Type B pancreatic cell (in vitro differentiated cells): ENCODE measurements at places on chromosomes 6 and 20. TPM values are rescaled to one million over a fixed set of nuclear protein-coding genes. Genes with fewer than 3 reads are reported as not detected.

DNA sequence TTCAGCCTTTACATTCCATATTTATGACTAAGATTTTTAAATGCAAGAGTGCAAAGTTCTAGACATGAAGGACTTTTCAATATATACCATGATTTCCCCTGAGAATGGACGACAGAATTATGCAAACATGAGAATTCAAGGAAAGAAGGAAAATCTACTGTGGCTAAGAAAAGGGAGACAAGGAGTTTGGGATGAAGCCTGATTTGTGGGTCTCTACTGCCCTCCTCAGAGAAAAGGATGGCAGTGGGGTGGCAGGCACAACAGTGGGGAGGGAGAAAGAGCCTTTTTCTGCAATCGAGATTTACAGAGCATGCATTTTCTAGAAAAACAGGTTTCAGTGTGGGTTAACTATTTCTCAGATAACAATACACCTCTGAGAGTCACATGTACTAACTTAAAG lies 466.9 kb upstream of the NRSN1 start:
- no peak overlapping the region for H3K27ac ChIP-seq
- no peaks in the 10 kb centered on the region for H3K27me3 ChIP-seq
- no peak for DNase-seq
- no peak overlapping the region for H3K4me3 ChIP-seq
- peaks cover 32% of the 10 kb centered on the region for H3K4me1 ChIP-seq

GRCh38 chr20:64102647-64103354 lies 4.6 kb downstream of the NPBWR2 start:
- DNase-seq, result no peak
- H3K4me1 ChIP-seq, result peaks cover 5% of the 10 kb centered on the region
- H3K27ac ChIP-seq, result peak overlapping the region; percentile 43
- H3K27me3 ChIP-seq, result peaks cover 42% of the 10 kb centered on the region
- no peaks in the 10 kb centered on the region for H3K36me3 ChIP-seq

GRCh38 chr20:46152824-46153586 lies 34.9 kb downstream of the CD40 start:
- no peaks in the 10 kb centered on the region for H3K27me3 ChIP-seq
- no peak overlapping the region for H3K27ac ChIP-seq
- no peak overlapping the region for H3K4me3 ChIP-seq
- H3K36me3 ChIP-seq, result no peaks in the 10 kb centered on the region
- no peaks in the 10 kb centered on the region for H3K4me1 ChIP-seq

DNA sequence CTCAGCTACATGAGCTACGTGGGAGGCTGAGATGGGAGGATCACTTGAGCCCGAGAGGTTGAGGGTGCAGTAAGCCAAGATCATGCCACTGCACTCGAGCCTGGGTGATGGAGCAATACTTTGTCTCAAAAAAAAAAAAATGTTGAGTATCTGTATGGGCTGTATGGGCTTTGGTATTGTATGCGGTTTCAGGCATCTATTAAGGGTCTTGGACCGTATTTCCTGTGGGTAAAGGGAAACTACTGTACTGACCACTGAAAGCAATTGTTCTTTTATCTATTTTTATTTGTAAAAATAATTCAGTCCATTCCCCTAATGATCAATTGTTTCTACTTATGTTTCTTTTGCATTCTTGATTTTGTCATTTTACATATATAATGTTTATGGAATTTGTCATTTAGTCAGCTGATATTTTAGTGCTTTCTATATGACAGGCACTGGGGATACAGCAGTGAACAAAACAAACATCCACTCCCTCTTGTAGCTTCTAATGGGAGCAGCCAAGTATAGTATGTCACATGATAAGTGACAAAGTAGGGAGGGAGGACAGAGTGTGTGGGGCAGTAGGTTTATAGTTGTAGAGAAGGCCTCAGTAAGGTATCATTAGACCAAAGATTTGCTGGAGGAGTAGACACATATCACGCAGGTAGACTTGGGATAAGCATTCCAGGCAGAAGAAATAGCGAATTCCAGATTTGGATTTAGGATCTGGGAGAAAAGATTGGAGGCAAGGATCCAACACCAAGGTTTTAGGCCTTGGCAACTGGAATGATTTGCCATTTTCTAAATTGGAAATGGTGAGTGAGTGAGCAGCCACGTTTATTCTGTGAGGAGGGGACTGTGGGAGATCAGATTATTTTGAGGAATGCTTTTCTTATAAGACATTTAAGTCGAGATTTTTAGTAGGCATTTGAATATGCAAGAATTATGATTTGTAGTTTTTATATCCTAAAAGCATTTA lies 6.0 kb downstream of the PCMT1 start:
- H3K27ac ChIP-seq, result peak overlapping the region; percentile 41
- no peak overlapping the region for H3K4me3 ChIP-seq
- peaks cover 10% of the 10 kb centered on the region for H3K36me3 ChIP-seq
- no peak for DNase-seq

SPEF1 gene
- 0.55 and 3.0 TPM in 2 replicates for total RNA-seq
